ENCODE measurements at places on chromosomes 4 and X. TPM values are rescaled to one million over a fixed set of nuclear protein-coding genes. Genes with fewer than 3 reads are reported as not detected.

COX7B2 gene
- total RNA-seq = not detected

DNA sequence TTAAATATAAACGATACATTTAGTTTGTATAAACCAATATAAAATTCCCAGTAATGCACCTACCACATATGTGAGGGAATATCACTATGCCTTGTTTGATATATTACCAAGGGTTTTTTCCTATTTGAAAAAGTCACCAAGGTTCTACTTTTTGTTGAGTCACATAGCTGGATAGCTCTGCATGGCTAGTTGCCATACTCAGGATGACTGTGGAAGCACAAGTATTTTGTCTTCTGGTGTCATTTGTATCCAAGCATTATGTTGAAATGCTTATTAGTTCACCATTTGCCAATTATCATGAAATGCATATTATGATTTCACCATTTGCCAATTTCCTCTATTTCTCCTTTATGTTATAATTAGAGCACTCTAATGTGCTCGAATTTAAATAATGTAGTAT lies 162.7 kb upstream of the TTC29 start:
- no peaks in the 10 kb centered on the region for H3K36me3 ChIP-seq
- H3K4me1 ChIP-seq = no peaks in the 10 kb centered on the region
- no peak overlapping the region for H3K27ac ChIP-seq
- no peak overlapping the region for H3K4me3 ChIP-seq

DNA sequence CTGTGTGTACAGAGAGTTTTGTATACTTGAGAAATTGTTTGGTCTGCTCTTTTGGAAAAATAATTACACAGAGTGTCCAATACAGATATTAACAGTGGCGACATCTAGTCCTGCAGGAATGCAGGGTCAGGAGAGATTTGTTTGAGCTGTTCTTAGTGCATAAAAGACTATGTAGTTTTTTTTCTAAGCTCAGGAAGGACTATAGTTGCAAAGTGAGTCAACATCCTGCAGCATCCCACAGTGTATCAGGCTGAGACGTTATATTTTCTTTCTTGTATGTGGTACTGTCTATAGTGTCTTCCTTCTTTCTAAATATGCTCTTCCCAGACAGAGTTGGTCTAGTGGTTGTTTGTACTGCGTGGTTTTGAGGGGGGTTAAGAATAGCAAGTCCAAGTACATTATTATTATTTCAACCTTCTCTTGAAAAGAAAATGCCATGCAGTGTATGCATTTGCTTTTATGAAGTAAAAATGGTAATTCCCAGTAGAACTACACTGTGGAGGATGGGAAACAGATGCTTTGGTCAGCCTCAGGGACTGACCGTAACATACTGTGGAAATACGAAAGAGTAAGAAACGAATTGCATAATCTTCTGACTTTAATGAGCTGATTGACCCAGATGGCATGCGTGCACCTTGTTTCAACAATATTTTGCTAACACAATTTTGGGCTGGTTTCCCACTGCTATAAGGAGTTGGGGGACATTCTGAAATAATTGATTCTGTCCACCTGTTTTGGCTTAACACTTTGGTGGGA lies 67.4 kb downstream of the DMP1 start:
- H3K4me3 ChIP-seq = no peak overlapping the region
- no peak overlapping the region for H3K27ac ChIP-seq
- H3K27me3 ChIP-seq = peaks cover 49% of the 10 kb centered on the region
- no peak for DNase-seq
- H3K4me1 ChIP-seq = no peaks in the 10 kb centered on the region

IL13RA1 gene
- 67.8 TPM for total RNA-seq

DNA sequence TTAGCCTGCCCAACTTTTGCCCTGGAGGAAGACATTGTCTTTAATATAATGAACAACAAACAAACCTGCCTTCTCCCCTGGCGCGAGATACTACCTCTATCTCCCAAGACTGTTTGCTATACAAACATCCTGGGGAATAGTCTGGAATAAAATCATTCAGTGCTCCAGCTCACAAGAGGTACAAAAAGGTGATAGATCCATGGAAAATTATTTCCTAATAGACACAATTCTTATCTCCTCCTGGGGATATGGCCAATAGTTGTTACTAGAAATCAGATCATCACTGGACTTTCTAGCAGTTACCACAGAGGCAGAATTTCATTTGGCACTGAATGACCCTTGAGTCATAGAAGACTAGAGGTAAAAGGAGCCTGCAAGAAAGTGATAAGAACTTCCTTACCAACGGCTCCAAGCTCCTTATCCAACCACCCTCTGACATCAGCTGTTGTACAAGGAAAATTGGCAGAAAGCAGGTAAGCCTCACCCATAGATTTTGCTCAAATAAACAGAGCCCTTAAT lies 38.1 kb downstream of the MID1 start:
- H3K27ac ChIP-seq = peak overlapping the region; percentile 39
- H3K4me1 ChIP-seq = peaks cover 31% of the 10 kb centered on the region
- no peaks in the 10 kb centered on the region for H3K27me3 ChIP-seq
- DNase-seq = no peak
- H3K36me3 ChIP-seq = peaks cover 58% of the 10 kb centered on the region

- H3K36me3 ChIP-seq = no peaks in the 10 kb centered on the region
- H3K4me3 ChIP-seq = no peak overlapping the region
- no peaks in the 10 kb centered on the region for H3K27me3 ChIP-seq
Observed at GRCh38 chrX:108704839-108705238, 31.5 kb downstream of the IRS4 start.

DNA sequence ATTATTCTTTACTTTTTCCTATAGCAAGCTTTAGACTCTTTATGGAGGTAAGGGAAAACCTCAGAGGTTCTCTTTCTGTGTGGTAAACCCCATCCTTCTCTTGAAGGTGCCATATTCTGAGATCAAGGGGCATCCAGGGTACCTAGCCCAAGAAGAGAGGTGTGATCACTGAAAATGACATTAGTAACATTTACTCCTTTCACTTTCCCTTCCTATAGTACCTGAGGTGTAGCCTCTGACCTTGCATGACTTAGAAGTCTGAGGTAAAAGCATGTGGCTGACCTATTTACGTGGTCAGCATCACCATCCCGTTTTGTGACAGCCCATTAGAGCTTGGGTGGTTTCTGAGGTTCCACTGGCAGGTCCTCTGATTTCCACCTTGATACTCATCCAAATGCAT lies 25.7 kb downstream of the SGMS2 start:
- H3K27me3 ChIP-seq = no peaks in the 10 kb centered on the region
- peaks cover 5% of the 10 kb centered on the region for H3K36me3 ChIP-seq
- H3K4me1 ChIP-seq = peaks cover 30% of the 10 kb centered on the region
- peak overlapping the region; percentile 34 for H3K27ac ChIP-seq

JCHAIN gene
- not detected for total RNA-seq

- H3K27ac ChIP-seq = no peak overlapping the region
- H3K27me3 ChIP-seq = peaks cover 12% of the 10 kb centered on the region
Observed at GRCh38 chr4:181802207-181802606, 441.0 kb upstream of the TENM3 start.

DNA sequence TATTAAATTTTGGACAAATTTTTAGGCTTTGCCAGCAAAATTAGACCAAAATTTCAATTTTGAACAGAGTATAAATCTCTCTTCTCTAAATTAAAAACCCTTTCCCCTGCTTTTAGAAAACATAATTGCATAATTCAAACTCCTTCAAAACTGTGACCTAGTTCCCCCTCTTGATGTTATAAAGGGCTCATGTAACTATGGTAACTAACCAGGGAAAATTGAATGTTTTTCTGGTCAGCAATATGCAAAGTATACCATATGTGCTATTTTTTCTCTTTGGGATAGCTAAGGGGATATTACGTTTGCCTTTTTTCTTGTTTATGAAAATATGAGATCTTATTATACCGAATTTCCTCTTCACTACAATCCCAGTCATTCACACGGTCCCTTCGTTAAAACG lies 5.1 kb upstream of the ING2 start:
- H3K27me3 ChIP-seq = no peaks in the 10 kb centered on the region
- peaks cover 15% of the 10 kb centered on the region for H3K4me1 ChIP-seq
- H3K27ac ChIP-seq = no peak overlapping the region

TMEM150C gene
- total RNA-seq = 0.98 TPM

- no peak overlapping the region for H3K27ac ChIP-seq
- H3K4me1 ChIP-seq = peaks cover 7% of the 10 kb centered on the region
- H3K27me3 ChIP-seq = no peaks in the 10 kb centered on the region
Observed at GRCh38 chr4:110224812-110225211, 26.4 kb upstream of the ELOVL6 start.

GPAT3 gene
- 4.7 TPM for total RNA-seq

DNA sequence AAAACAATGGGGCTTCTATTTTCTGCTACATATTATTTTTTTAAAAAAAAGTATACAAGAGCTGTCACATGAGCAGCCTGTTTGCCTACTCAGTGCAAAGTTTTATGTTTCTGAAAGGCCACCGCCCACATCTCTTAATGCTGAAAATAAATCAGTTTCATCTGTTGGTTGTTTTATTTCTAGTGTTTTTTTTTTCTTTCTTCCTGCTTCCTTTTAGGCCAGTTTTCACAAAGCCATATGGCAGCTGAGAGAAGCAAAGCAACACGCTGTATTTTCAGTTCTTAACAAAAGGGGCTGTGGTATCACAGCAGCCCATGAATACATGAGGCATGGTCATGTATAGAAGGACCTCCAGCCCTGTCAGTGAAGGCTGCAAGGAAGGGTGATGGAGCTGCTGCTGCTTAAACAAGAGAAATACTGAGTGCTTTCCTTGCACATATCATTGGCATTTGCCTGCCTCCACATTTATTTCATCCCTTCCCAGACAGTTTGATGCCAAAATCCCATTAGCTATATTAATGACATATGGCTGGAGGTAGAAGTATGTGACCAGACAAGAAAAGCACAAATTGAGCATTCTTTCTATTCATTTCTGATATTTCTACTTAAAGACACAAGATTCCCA lies 172.5 kb downstream of the PCDH18 start:
- peak; percentile 1 for DNase-seq
- H3K4me3 ChIP-seq = no peak overlapping the region
- no peaks in the 10 kb centered on the region for H3K27me3 ChIP-seq
- no peaks in the 10 kb centered on the region for H3K4me1 ChIP-seq
- H3K27ac ChIP-seq = no peak overlapping the region
- no peaks in the 10 kb centered on the region for H3K36me3 ChIP-seq

DNA sequence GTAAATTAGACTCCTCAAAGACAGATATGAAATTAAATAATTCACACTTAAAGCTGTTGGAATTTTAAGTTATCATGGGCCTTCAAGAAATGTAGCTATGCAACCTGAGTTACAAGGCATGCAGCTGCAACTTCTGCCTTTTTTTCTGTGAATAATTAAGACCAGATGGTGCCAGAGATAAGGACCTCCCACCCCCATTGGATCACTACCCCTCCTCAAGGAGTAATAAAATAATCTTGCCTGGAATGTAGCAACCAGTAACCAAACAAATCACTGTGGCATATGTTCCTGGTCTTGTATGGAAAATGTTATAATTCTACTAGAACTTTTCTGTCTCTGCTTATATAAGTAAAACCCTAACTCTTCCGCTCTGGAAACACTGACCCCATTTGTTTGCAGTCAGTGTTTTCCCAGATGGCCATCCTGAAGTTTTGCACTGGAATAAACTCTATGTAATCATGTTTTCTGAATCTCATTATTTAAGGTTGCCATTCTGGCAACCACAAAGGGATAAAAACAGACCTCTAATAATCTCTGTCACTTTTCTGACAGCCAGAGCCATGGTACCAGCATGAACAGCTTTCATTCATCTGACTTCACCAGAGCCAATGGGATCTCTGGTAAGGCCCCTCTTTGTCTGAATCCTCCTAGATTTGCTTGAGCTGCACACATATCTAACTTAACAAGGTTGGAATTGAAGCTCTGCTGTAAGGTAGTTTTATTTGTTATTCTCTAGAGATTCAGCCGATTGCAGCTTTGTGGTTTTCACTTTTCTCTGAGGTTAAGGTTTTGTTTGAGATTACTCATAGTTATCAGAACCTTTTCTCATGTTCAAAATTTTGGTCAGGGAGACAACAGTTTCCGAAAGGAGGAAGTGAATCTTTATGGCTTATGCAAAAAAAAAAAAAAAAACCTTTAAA lies 274.6 kb downstream of the NAF1 start:
- no peaks in the 10 kb centered on the region for H3K27me3 ChIP-seq
- no peak overlapping the region for H3K4me3 ChIP-seq
- H3K36me3 ChIP-seq = no peaks in the 10 kb centered on the region
- no peak for DNase-seq
- H3K27ac ChIP-seq = no peak overlapping the region
- H3K4me1 ChIP-seq = no peaks in the 10 kb centered on the region

DNAJB14 gene
- 33.0 TPM for total RNA-seq

GRCh38 chr4:77629885-77630284 lies 24.3 kb downstream of the CXCL13 start:
- no peak overlapping the region for H3K27ac ChIP-seq
- no peaks in the 10 kb centered on the region for H3K4me1 ChIP-seq
- DNase-seq = no peak
- no peak overlapping the region for H3K4me3 ChIP-seq
- no peaks in the 10 kb centered on the region for H3K27me3 ChIP-seq

DNA sequence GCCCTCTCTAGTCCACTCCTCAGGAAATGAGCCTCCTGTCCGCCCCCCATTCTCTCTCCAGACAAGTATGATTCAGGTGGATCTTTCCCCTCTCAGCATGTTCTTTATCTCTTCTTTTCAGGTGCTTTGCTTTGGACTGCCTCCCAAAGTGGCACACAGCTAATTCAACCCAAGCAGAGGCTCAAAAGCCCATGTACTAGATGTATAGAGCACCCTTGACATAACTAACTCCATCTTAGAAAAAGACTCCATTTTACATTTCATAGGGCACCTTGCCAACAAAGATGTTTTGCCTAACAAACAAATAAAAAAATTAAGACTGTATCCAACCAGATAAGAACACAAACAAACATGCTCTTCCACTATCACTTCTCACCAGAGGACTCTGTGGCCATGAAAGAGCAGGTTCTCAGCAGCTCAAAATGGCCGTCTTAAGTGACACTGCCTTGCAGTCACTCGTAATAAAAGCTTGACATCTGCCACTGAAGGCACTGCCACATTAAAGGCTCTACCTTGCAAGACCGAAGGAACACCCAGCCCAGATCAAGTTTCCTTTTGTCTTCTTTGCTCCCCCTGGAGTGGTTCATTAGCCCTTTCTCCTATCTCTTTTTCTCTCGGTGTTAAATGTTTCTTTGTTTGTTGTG lies 84.9 kb upstream of the TAB3 start:
- H3K4me1 ChIP-seq = peaks cover 8% of the 10 kb centered on the region
- no peaks in the 10 kb centered on the region for H3K36me3 ChIP-seq
- no peak for DNase-seq
- H3K4me3 ChIP-seq = no peak overlapping the region
- no peaks in the 10 kb centered on the region for H3K27me3 ChIP-seq

GRCh38 chr4:151688003-151688784 lies 72.6 kb downstream of the GATB start:
- H3K4me1 ChIP-seq = no peaks in the 10 kb centered on the region
- no peak overlapping the region for H3K4me3 ChIP-seq
- H3K36me3 ChIP-seq = no peaks in the 10 kb centered on the region
- DNase-seq = no peak

GRCh38 chr4:7894677-7895181 lies 44.9 kb downstream of the AFAP1 start:
- H3K4me1 ChIP-seq = peaks cover 16% of the 10 kb centered on the region
- no peak overlapping the region for H3K27ac ChIP-seq
- no peak for DNase-seq
- H3K4me3 ChIP-seq = no peak overlapping the region
- H3K27me3 ChIP-seq = no peaks in the 10 kb centered on the region

GRCh38 chr4:153215921-153216320 lies 11.7 kb downstream of the TRIM2 start:
- peaks cover 41% of the 10 kb centered on the region for H3K4me1 ChIP-seq
- no peaks in the 10 kb centered on the region for H3K27me3 ChIP-seq
- no peak overlapping the region for H3K4me3 ChIP-seq
- no peak overlapping the region for H3K27ac ChIP-seq
- peaks cover 6% of the 10 kb centered on the region for H3K36me3 ChIP-seq
- DNase-seq = no peak
